ENCODE measurements at places on chromosomes 4 and X. TPM values are rescaled to one million over a fixed set of nuclear protein-coding genes. Genes with fewer than 3 reads are reported as not detected.

DNA sequence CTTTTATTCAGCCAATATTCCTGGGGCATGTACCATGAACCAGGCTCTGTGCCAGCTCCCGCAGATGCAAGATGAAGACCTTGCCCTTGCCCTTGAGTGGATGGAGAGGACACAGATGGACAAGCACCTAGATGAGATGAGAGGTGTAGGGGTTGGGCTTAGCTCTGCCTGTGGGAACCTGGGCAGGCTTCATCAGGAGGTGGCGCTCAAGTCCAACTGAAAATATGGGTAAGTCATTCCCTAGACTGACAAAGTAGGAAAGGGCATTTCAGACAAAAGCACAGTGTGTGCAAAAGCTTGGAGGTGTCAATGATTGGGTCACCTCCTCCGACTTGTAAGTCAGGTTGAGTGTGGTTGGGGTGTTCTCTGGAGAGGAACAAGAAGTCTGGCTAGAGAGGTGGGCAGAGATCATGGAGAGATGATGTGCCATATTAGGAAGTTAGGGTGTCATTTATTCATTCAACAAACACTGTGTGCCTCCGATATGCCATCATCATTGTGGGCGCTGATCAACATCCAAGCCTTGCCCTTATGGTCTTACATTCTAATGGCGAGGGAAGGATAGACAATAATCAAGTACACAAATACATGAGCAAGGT lies 64.6 kb downstream of the ANAPC4 start:
- peak; percentile 12 for DNase-seq
- no peak overlapping the region for H3K27ac ChIP-seq
- no peaks in the 10 kb centered on the region for H3K4me1 ChIP-seq
- H3K36me3 ChIP-seq: no peaks in the 10 kb centered on the region

- H3K36me3 ChIP-seq: peaks cover 3% of the 10 kb centered on the region
- H3K27ac ChIP-seq: no peak overlapping the region
- no peak overlapping the region for H3K4me3 ChIP-seq
These were observed 164.9 kb downstream of the DCTD start for GRCh38 chr4:182752158-182752910.

DNA sequence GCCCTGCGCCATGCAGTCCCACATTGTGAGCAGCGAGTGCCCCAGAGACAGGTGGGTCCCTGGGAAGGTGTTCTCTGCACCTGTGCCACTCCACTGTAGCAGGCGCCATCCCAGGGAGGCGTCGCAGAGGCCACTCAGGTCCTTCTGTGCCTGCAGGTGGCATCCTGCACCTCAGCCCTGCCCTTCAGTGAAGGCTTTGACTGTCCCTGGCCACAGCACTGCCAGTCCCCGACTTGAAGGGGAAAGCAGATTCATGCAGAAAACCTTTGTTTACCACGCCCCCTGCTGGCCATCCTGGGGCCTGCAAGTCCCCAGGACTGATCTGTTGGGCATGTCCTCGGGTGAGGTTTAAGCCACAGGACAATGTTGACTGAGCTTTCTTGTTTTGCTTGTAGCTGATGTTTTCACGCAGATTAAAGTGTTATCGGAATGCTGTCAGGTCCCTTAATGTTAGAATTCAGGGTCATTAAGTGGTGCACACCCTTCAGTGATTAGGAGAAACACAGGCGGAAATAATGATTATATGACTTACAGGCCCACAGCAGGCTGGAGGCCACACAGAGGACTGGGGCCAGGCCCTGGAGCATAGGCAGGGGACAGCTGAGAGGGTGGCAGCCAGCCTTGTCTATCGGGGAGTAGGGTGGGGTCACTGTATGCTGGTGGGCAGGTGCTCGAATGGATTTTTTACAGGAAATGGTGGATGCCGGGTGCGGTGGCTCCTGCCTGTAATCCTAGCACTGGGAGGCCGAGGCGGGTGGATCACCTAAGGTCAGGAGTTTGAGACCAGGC lies 5.0 kb downstream of the TACC3 start:
- peaks cover 62% of the 10 kb centered on the region for H3K36me3 ChIP-seq
- no peaks in the 10 kb centered on the region for H3K27me3 ChIP-seq
- H3K4me1 ChIP-seq: peaks cover 91% of the 10 kb centered on the region
- peak; percentile 91 for DNase-seq

Gene DNAAF6
- total RNA-seq: not detected

DNA sequence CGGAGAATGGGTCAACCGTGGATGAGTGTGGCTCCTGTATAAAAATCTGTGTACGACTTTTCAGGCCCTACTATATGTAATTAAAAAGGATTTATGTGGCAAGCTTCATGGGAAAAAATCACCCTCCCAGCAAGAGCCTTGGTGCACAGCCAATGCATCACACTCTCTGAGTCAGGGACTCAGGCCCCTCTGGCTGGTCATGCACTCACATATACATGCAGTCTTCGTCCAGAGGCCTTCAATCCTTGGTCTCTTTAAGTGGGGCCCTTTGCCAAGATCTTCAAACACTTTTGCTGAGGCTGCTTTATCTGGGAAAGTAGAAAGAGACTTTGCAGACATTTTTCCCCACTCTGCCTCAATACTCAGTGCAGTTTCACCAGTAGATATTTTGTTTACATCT lies 311.4 kb upstream of the FSTL5 start:
- DNase-seq: no peak
- H3K36me3 ChIP-seq: no peaks in the 10 kb centered on the region
- no peaks in the 10 kb centered on the region for H3K4me1 ChIP-seq
- no peak overlapping the region for H3K27ac ChIP-seq
- H3K27me3 ChIP-seq: no peaks in the 10 kb centered on the region

GRCh38 chr4:111992351-111993168 lies 152.7 kb upstream of the FAM241A start:
- DNase-seq: no peak
- no peaks in the 10 kb centered on the region for H3K36me3 ChIP-seq
- no peak overlapping the region for H3K27ac ChIP-seq
- H3K4me3 ChIP-seq: no peak overlapping the region

Gene ATP8A1
- total RNA-seq: 55.9 TPM

DNA sequence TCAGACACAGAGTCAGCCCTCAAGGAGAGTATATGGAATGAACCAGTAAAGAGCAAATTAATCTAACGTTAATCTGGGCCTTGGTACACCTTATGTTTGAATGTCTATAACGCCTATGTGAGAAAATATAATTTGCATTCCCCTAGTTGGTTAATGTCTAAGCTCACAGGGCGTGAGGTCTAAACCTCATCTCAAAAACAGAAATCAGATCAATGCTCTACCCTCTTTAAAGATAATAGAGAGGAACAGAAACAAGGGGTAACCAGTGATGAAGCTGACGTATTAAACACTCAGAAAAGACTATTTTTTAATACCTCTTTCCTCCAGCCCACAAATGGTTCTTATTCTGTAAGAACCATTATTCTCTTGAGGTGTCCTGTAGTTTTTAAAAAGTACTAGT lies 369.2 kb upstream of the NOCT start:
- no peaks in the 10 kb centered on the region for H3K27me3 ChIP-seq
- no peak overlapping the region for H3K4me3 ChIP-seq
- no peaks in the 10 kb centered on the region for H3K4me1 ChIP-seq
- no peak for DNase-seq
- H3K36me3 ChIP-seq: no peaks in the 10 kb centered on the region

Gene CDKL5
- 2.2 TPM for total RNA-seq

- no peak overlapping the region for H3K27ac ChIP-seq
- no peaks in the 10 kb centered on the region for H3K27me3 ChIP-seq
- peak overlapping the region; percentile 71 for H3K4me3 ChIP-seq
- peak; percentile 50 for DNase-seq
These were observed 122.3 kb upstream of the TBL1X start for GRCh38 chrX:9342561-9343051.

DNA sequence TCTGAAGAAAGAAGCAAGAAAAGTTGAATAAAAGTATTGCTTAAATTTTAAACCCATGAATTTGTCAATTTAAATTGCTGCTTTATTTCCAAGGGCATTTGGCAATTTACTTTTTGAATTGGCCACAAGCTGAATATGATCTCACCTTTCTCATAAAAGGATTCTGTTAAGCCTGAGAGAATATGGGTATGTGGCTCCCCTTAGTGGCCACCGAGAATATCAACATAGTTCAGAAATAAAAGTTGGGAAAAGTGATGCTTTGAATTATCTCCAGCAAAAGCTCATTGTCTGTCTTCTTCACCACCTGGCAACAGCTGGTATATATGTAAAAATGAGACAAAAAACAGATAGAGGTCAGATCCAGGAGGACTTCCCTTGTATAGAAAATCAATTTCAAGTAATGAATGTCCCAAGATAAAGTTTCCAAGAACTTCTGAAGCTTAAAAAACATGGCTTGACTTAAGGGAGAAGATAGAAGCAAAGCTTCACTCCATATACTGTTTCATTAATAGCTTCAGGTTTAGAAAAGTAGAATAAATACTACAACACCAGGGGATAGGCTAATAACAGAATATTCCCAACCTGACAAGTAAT lies 290.7 kb upstream of the FAM241A start:
- H3K36me3 ChIP-seq: no peaks in the 10 kb centered on the region
- H3K4me3 ChIP-seq: no peak overlapping the region
- no peaks in the 10 kb centered on the region for H3K27me3 ChIP-seq
- peak; percentile 3 for DNase-seq
- no peaks in the 10 kb centered on the region for H3K4me1 ChIP-seq
- no peak overlapping the region for H3K27ac ChIP-seq

DNA sequence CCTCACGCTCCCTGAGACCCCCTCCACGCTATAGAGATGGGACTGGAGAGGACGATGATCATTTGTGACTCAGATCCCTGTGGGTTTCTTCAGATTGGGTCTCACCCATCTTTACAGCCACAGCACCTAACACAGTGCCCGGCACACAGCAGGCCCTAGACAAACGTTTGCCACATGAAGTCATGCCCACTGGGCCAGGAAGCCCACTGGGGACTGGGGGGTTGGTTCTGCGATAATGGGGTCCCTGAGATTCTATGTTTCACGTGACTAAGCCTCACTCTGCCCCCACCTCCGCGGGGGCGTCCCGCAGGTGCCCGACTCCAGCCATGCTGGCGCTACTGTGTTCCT lies 3.8 kb downstream of the SOD3 start:
- H3K36me3 ChIP-seq: no peaks in the 10 kb centered on the region
- no peak for DNase-seq
- no peak overlapping the region for H3K4me3 ChIP-seq
- H3K27ac ChIP-seq: no peak overlapping the region
- H3K27me3 ChIP-seq: peaks cover 54% of the 10 kb centered on the region

Gene EVC2
- 2.2 TPM for total RNA-seq

- H3K4me1 ChIP-seq: no peaks in the 10 kb centered on the region
- H3K27me3 ChIP-seq: peaks cover 12% of the 10 kb centered on the region
- H3K4me3 ChIP-seq: no peak overlapping the region
- no peak for DNase-seq
These were observed 8.1 kb upstream of the HPF1 start for GRCh38 chr4:169765835-169766234.

DNA sequence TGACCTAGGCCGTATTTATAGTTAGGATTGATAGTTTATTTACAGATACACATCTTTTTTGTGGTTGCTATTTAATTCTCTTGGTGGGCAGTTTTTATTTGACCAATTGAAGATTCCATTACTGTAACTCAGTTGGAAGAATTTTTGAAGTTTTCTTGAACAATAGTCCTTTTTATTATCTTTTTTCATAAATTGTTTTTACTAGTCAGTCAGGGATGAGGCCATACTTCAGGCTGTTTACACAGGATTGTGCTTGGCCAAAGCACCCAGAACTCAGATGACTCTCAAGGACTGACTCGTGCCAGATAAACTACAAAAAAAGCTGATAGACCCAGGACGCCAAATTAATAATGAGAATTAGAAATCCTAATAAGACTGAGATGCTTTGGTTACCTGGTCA lies 7.0 kb downstream of the HERC3 start:
- H3K36me3 ChIP-seq: peaks cover 2% of the 10 kb centered on the region
- DNase-seq: no peak
- H3K27ac ChIP-seq: peak overlapping the region; percentile 60
- peaks cover 66% of the 10 kb centered on the region for H3K4me1 ChIP-seq
- peak overlapping the region; percentile 46 for H3K4me3 ChIP-seq
- H3K27me3 ChIP-seq: no peaks in the 10 kb centered on the region

- no peak for DNase-seq
- H3K4me1 ChIP-seq: no peaks in the 10 kb centered on the region
- peaks cover 17% of the 10 kb centered on the region for H3K27me3 ChIP-seq
These were observed 106.3 kb downstream of the LINC00632 start for GRCh38 chrX:140815868-140816267.

Gene TIGD4
- 0.43 TPM for total RNA-seq

Gene GPM6B
- total RNA-seq: not detected

Gene ERCC6L
- total RNA-seq: 5.4 TPM

DNA sequence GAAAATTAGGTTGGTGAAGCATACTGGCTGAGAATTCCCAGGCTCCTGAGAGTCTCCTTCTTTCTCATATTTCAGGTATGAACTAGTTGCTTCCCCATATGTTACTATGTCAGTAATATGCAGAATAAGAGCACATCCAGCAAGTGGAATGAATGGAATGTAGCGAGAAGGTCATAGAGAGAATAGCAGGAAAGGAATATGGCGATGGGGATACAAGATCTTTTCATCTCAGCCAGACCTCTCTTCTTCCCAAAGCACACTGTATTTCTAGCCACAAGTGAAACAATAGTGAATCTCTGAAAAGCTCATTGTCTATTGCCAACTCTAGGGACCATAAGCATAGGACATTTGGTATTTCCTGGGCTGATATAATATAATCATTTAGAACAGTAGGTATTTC lies 54.6 kb upstream of the MMAA start:
- no peak overlapping the region for H3K27ac ChIP-seq
- no peaks in the 10 kb centered on the region for H3K4me1 ChIP-seq
- peaks cover 47% of the 10 kb centered on the region for H3K27me3 ChIP-seq
- H3K4me3 ChIP-seq: no peak overlapping the region
- DNase-seq: no peak

- no peaks in the 10 kb centered on the region for H3K36me3 ChIP-seq
- H3K4me3 ChIP-seq: no peak overlapping the region
- H3K27me3 ChIP-seq: no peaks in the 10 kb centered on the region
- H3K27ac ChIP-seq: no peak overlapping the region
- no peak for DNase-seq
These were observed 1427.5 kb downstream of the ADGRL3 start for GRCh38 chr4:62627671-62628070.

- H3K27ac ChIP-seq: no peak within 1 kb of the TSS
- no peaks in the 10 kb centered on the region for H3K4me1 ChIP-seq
- peaks cover 37% of the 10 kb centered on the region for H3K27me3 ChIP-seq
- DNase-seq: no peak
- H3K4me3 ChIP-seq: no peak within 1 kb of the TSS
These were observed at the start of gene STARD8 for GRCh38 chrX:68647156-68647957. Gene STARD8 (plus strand): TSS chrX:68647666. CDS start chrX:68647883, 217 bp downstream.

DNA sequence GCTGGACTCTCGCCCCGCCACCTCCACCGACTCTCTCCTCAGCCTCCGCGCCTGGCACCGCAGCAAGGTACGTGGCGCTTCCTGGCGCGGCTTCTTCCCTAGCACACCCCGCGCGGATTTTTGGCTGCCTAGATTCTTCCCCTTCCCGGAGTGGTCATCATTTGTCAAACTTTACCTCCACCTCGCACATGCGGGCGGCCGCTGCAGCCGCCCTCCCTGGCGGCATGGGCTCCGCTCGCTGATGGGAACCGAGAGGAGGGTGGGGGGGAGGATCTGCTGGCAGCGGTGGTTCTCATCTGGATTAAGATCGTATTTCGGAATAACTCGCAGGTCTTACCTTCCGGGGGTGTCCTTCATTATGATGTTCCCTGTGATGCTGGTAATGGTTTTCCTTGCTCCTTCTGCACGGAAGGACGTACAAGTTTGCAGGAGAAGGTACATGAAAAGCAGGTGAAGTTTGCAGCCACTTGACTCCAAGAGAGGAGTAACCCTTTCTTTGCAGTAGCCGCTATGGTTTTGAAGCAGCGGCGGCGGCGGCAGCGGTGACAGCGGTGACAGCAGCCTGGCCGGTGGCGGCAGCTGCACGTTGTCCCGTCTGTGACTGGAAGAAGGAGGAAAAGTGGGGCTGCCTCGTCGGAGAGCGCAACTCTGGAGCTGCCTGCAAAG lies 2183.9 kb upstream of the TENM3 start:
- no peak overlapping the region for H3K27ac ChIP-seq
- H3K4me1 ChIP-seq: peaks cover 8% of the 10 kb centered on the region
- no peaks in the 10 kb centered on the region for H3K36me3 ChIP-seq
- peaks cover 47% of the 10 kb centered on the region for H3K27me3 ChIP-seq

Gene CT47B1
- not detected for total RNA-seq
